Thyroid gland (tissue), 4 donors: ENCODE measurements at places on chromosomes 11 and 22. TPM values are rescaled to one million over a fixed set of nuclear protein-coding genes. Genes with fewer than 3 reads are reported as not detected.

The FAM227A gene
- 10.5 TPM for total RNA-seq

DNA sequence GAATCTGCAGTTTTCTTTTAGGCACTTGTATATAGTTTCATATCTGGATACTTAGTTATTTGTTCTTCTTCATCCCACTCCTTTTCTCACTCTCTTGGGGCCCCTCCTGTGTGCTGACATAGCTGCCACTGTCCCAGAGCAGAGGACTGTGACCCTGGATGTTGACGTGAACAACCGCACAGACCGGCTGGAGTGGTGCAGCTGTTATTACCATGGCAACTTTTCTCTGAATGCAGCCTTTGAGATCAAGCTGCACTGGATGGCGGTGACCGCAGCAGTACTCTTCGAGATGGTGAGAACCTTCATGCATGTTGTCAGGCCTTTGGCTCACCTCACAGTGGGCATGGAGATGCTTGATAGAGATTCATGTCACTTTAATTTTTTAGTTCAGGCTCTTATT lies 50.9 kb upstream of the YWHAH start:
- no peak overlapping the region for H3K4me3 ChIP-seq
- no peak overlapping the region for H3K27ac ChIP-seq
- peaks cover 11% of the 10 kb centered on the region for H3K4me1 ChIP-seq
- peaks cover 12% of the 10 kb centered on the region for H3K36me3 ChIP-seq

- no peak overlapping the region for H3K27ac ChIP-seq
- H3K36me3 ChIP-seq: peaks cover 13% of the 10 kb centered on the region
- no peak overlapping the region for H3K4me3 ChIP-seq
- no peaks in the 10 kb centered on the region for H3K4me1 ChIP-seq
Measured at GRCh38 chr11:36268337-36268985, 20.8 kb downstream of the COMMD9 start.

- no peaks in the 10 kb centered on the region for H3K27me3 ChIP-seq
- DNase-seq: no peak
- H3K4me3 ChIP-seq: no peak overlapping the region
- H3K36me3 ChIP-seq: no peaks in the 10 kb centered on the region
- no peak overlapping the region for H3K27ac ChIP-seq
- H3K4me1 ChIP-seq: no peaks in the 10 kb centered on the region
Measured at GRCh38 chr22:38967451-38968450, 10.3 kb downstream of the APOBEC3A start.
